Right hindlimb (tissue), 1 donor: ENCODE measurements at places on chromosomes 6 and 20.

DNA sequence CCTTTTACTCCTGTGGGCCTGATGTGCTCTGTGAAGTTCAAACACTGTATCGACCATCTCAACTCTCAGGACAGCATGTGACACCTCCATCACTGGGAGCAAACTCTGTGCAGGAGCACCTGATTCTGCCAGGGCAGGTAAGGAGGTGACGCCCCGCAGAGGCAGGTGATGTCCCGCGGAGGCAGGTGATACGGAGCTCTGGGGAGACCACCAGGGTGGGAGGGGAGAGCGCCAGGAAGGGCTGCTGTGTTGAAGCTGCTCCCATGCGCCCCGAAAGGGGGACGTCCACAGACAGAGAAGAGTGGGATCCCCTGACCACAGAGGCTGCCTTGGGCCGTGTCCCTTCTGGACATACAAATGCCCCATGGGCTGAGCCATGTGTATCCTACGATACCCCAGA lies 58.3 kb downstream of the DACT2 start:
- no peak for DNase-seq

DNA sequence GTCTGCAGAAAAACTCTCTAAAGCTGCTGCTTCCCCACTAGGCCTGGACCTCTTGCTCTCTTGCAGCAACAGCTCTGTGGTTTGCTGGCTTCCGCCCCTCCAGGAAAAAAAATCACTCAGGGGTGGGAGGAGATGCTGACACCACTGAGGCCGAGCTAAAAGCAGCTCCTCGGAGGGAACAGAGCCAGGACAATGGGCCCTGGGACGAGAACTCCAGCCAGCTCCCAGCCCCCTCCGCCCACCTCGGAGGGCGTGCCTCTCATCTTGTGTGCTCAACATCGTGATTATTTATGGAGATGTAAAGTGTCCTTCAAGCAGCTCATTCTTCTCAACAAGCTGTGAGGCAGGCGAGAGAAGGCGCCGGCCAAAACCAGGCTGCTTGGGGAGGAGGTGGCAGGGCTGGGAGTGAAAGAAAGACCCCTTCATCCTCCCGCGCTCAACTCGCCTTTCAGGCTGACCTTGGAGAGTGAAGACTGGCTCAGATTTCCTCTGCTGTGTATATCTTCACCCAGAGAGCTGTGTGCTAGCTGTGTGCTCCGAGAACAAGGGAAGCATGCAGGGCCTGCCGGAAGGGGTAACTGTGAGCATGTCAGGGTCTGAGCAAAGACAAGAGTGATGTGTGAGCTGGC lies 53.5 kb upstream of the LRFN2 start:
- DNase-seq: peak; percentile 75

DNA sequence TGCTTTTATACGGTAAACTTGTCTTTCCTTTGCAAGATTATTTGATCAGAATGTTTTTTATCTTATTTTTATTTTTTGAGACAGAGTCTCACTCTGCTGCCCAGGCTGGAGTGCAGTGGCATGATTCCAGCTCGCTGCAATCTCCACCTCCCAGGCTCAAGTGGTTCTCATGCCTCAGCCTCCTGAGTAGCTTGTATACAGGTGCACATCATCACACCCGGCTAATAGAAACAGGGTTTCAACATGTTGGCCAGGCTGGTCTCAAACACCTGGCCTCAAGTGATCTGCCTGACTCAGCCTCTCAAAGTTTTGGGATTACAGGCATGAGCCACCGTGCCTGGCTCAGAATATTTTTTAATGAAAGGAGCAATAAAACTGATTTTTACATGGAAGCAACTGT lies 8.9 kb upstream of the LPIN3 start:
- DNase-seq: no peak

- DNase-seq: no peak
Observed at GRCh38 chr6:97864366-97864765, 581.4 kb upstream of the MMS22L start.

- DNase-seq: peak; percentile 74
Observed at GRCh38 chr6:107115695-107116327, 496 bp upstream of the BEND3 start.

- DNase-seq: peak; percentile 76
Observed at GRCh38 chr6:4358414-4359107, 223.2 kb upstream of the ECI2 start.
